ENCODE measurements at places on chromosomes 7 and 10.

DNA sequence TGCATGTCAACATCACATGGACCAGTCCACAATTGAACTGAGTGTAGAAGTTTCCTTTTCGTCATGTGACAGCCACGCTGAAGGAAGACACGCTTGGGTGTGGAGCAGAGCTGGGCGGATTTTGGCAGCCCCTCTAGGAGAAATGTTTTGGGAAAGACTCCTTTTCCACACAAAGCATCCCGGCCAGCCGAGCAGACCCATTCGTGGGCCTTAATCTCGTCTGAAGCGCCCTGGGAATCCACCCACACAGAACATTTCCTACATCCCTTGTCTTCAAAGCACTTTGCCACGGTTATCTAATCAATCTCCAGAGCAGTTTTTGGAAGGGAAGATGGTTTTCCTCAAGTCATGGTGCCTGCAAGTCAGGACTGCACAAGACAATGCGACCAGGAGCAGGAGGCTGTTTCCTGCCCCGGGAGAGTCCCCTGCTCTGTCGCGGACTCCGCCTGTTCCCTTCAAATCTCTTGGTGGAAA is 8.4 kb upstream of the IFT22 start:
- DNase-seq = no peak

DNA sequence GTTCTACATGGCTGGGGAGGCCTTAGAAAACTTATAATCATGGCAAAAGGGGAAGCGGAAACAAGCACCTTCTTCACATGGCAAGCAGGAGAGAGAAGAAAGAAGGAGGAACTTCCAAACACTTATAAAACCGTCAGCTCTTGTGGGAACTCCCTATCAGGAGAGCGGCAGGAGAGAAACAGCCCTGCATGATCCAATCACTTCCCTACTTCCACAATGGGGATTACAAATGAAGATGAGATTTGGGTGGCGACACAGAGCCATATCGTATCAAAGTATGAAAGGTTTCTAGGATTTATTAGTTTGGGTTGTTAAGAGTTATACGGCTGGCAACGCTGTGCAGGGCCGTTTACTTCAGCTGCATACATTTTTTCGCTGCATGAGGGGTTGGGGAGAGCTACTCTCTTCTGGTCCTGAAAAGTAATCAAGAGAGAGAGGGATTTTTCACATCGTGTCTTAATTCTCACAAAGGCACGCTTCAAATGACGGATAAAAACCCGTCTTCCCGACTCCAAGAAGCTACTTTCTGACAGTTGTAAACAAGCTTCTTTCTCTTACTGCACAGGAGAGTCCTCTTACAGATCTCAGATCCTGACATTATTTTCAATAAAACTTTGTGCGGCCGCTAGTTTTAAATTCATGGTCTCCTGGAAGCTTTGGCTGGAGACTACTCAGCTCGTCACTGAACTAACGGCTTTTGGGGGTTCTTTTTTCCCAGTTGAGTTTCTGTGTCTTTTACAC is 751 bp upstream of the GTPBP10 start:
- no peak for DNase-seq

DNA sequence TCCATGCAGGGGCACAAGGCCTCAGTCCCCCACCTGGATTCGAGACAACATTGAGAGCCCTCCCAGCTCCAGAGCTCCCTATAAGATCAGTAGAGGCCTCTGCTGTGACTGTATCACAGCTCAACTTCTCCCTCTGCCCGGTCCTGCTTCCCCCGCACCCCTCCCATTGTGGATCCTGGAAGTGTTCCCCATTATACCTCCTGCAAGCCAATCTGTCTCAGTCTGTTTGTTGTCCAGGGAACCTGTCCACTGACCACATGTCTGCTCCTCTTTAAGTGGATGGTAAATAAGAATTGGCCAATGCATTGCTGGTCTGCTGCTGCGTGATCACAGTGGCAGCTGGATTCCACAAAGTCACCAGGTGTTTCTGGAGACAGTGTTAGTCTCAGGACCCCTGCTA is 259.7 kb upstream of the HABP2 start:
- DNase-seq = no peak

GRCh38 chr7:24283554-24283896 is 465 bp upstream of the NPY start:
- no peak for DNase-seq

DNA sequence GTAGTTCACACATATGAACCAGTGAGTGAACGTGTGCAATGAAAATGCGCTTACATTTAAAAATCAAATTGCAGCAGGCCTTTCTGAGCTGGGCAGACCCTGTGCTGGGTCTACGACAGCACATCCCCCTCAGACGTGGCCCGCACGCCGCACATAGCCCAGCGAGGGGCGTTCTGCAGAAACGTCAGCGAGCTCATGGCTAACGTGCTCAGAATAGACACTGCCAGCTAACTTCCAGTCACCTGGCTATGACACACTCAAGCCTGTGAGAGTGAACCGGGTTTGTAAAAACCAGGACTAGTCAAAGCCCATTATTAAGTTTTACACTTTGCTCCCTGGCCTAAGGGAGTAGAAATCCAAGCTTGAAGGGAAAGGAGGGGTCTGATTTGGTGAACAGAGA is 108.1 kb upstream of the INSIG1 start:
- DNase-seq = no peak

GRCh38 chr10:116385994-116386809 is 41.4 kb upstream of the PNLIPRP3 start:
- no peak for DNase-seq

- no peak for DNase-seq
Measured at GRCh38 chr7:107874605-107875446, 16.2 kb upstream of the DLD start.

DNA sequence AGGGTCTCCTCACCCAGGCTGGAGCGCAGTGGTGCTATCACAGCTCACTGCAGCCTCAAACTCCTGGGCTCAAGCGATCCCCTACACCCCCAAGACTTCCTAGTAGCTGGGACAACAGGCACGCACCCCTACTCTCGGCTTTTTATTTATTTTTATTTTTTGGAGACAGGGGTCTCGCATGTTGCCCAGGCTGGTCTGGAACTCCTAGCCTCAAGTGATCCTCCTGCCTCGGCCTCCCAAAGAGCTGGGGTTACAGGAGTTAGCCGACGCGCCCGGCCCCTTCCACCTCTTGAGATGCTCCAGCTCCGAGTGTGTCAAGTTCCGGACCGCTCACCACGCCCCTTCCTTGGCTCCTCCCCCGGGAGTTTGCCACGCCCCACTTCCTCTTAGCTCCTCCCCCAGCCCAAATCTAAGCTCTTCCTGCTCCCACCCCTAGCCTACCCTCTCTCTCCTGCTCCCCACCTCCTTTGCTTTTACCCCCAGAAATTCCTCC is 6.3 kb downstream of the NAT16 start:
- no peak for DNase-seq

DNA sequence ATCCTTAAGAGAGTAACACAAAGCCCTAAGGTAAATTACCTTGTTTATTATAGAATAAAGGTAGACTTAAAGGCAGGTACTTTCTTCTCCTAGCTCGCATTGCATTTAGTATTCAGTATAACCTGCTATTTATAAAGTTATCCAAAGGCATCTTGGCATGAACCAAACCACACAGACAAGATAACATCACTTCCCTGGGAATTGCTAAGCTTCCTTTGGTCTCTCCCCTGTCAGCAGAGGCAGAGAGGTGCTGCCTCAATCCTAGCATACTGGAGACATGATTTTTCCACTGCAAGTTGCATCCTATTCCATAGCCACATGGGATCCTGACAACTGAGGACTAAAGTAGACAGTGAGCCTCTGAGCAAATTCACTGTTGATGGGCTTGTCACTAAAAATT is 101.7 kb upstream of the IL6 start:
- no peak for DNase-seq

GRCh38 chr7:52830801-52831200 is 204.6 kb upstream of the POM121L12 start:
- DNase-seq = no peak

- DNase-seq = no peak
Measured at GRCh38 chr7:28671526-28671925, 259.2 kb downstream of the CREB5 start.

- DNase-seq = no peak
Measured at GRCh38 chr10:103936022-103936421, 18.0 kb upstream of the STN1 start.

DNA sequence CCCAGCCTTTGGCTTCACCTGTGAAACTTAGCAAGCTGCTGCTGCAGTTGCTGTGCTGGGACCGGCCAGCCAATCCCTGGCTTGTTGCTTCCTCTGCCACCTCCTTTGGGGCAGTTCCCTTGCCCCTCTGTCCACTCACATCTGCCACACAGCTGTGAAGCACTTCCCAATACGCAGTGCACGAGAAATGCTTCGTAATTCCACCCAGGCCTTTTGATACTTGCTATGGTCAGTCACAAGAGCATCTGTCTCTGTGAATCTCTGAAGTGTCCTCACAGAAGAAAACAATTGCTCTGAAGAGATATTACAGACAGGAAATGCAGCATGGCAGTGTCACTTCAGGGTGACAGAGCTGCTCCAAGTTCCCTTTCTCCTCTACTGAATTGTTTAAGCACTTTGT is 208.5 kb downstream of the PTEN start:
- no peak for DNase-seq

GRCh38 chr10:120076996-120077706 is 184.6 kb downstream of the SEC23IP start:
- DNase-seq = no peak

DNA sequence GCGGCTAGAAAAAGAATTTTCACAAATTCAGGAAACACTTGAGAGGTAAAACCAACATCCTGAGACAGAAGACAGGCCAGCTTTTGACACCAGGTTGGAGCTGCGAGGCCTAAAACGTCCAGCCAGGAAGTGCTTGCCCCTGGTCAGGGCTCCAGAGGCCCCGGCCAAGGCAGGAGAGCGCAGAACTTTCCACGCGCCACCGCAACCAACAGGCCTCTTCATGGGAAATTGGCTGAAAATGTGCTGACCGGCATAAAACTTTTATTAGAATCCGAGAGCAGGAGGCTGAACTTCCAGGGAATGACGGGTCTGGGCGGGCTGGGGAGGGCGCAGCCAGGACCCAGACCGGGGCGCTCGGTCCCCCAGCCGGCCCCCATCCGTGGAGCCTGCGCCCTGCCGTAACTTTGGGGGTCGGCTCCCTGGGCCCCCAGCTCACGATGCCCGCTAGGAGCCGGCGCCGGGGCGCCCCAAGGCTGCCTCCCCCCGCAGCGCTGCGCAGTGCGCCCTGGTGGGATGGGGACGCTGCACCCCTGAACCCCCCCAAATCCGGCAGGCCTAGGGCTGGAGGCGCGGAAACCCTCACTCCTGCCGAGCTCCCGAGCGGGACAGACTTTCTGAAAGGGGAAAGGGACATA is 414.0 kb upstream of the MKI67 start:
- DNase-seq = no peak

DNA sequence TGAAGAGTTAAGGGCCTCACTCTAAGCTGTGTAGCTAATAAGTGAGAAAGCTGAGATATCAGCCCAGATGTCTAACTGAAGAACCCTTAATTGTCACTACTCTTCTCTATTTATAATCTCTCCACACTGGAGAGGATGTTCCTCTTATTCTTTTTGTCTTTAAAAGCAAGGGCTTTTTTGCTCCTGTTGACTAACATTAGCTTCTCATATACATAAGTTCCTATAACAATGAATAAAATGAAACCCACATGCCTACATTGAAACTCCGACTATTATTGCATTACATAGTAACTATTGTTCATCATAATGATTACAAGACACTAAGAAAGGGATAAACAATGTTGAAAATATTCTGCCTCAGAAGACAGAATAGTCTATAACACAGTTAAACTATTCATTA is 67.1 kb downstream of the GNAT3 start:
- no peak for DNase-seq

- DNase-seq = no peak
Measured at GRCh38 chr7:101586078-101586905, 42.8 kb downstream of the MYL10 start.

DNA sequence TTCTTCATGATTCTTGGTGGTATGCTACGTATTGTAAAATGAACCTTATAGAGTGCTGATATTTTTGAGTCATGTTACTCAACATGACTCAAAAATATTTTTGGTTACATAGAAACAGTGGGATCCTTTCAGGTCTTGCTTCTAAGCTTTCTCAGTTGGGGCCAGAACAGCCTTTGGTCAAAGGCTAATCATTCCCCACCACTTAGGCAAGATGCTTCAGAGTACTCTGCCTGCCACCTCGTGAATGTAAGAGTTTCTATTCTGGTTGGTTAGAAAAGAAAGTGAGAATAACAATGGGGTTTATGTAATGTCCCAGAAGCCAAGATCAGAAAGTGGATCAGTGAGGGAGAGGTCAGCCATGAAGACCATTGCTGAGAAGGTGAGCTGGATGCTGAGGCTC is 327.8 kb downstream of the TCERG1L start:
- no peak for DNase-seq

- no peak for DNase-seq
Measured at GRCh38 chr10:102368077-102368476, 27.4 kb upstream of the NFKB2 start.

- no peak for DNase-seq
Measured at GRCh38 chr7:33821970-33822369, 83.4 kb upstream of the BMPER start.

GRCh38 chr7:141198194-141198958 is 124.5 kb downstream of the TMEM178B start:
- no peak for DNase-seq

DNA sequence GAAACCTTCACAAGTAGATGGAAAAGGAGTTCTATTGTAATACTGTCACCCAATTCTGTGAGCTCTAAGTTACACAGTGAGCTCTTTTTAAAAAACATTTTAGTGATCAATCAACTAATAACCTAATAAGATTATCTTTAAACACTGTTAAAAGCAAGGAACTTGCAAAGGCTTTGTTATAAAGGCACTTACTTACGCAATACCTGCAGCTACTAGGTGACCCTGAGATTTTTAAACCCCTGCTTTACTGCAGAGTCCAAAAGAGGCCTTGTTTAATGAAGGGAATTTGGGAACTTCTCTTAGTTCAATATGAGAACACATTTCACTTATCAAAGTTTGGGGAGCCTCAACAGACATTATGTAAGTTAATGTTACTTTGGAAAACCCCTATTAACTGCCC is 53.3 kb downstream of the P4HA1 start:
- no peak for DNase-seq

- DNase-seq = no peak
Measured at GRCh38 chr7:96005271-96005670, 232.9 kb downstream of the DYNC1I1 start.

- DNase-seq = no peak
Measured at GRCh38 chr10:60677531-60678129, 100.6 kb upstream of the CDK1 start.

DNA sequence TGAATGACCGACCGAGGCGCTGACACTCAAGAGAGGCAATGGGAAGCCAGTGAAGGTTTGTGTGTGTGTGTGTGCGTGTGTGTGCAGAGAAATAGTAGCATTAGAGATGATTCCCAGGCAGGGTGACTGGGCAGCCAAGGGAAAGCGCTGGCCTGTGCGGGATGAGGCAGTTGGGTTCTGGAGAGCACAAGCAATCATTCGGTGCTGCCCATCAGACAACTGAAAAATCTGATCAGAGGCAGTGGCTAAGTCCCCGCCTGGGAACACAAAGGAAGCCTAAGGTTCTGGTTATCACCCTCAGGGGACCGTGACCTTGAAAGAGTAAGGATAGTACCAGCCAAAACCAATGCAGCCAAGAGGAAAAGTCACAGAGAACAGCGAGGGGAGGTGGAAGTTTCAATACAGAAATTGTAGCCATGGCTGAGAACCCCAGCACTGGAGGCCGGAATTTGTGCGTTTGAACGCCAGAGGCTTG is 868 bp upstream of the PDCD4 start:
- no peak for DNase-seq

All from brain pericyte (primary cell).